Bronchus fibroblast of lung (primary cell): ENCODE measurements at places on chromosomes 5 and 9. TPM values are rescaled to one million over a fixed set of nuclear protein-coding genes. Genes with fewer than 3 reads are reported as not detected.

Gene PCDHGA4
- 1.0 and 1.3 TPM in 2 replicates for total RNA-seq

Gene FST
- total RNA-seq = 84.3 and 98.4 TPM in 2 replicates

Gene PCDHB8
- total RNA-seq = not detected in 2 replicates

Gene SWI5
- total RNA-seq = 44.6 and 49.2 TPM in 2 replicates
